Stimulated activated CD4-positive, alpha-beta T cell treated with anti-CD3 and anti-CD28 coated beads, TNF-alpha, amount 100 ng/mL, for 4 hours (primary cell): ENCODE measurements at places on chromosomes 2 and 18.

GRCh38 chr2:127662937-127663565 lies 12.3 kb downstream of the LIMS2 start:
- no peak for DNase-seq

DNA sequence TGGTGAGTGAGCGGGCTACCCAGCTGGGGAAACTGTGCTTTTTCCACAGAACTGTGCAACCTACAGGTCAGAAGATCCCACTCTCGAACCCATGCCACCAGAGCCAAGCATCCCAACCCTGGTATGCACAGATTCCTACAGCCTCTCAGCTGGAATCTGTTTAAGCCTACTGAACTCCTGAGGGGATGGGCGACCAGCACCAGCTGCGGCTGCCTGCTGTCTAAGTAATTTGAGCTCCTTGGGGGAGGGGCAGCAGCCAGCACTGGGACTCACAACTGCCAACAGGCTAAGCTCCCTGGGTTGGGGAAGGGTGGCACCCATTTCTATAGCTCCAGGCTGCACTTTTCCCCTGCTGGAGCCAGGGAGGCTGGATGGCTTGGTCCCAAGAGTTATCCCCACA lies 11.8 kb downstream of the CYP27C1 start:
- DNase-seq = no peak

DNA sequence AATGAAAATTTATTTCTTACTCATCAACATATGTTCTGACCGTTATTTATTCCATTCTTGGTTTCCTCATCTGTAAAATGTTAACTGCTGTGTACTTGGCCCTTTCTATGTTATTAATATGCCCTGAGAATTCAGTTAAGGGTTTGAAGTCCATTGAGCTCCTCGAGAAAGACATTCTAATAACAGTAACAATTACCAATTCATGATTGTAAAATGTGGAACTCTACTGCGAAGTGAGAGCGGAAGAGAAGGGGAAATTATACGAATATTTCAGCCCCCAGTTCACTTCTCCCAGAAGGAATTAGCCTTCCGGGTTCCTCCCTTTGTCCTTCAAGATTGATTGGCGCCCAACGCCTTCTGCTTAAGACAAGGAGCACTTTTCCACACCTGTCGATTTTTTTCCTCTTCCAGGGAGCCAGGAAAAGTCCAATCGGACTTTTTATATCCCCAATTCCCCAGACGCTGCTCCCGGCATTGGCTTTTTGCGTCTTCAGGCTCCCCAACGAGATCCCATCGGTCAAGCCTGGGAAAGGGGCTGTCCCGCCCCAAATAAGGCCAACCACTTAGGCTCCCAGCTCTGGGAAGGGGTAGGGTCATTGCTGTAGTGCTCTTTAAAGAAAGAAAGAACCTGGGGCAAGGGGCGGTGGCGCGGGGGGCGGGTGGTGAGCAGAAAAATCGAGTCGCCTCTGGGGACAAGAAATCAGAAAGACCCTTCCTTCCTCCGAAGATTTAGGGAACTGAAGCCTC lies 1.6 kb downstream of the DSC2 start:
- no peak for DNase-seq

DNA sequence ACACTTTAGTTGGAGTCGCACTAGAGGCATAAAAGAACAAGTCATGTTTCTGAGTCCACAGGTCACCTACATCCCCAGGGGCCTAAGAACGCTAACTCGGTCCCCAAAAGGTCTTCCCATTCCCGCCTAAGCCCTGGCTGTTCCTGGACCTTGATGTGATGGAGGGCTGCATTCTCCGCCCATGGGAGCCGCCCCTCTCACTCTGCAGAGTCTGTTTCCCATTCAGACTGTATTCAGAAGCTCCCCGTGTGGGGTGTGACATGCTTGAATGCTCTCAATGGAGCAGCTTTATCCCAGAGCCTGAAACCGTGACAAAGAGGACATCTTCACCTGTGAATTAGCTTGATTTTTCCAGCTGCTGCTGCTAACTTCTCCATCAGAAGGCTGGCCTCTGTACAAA lies 319.0 kb upstream of the KLHL29 start:
- no peak for DNase-seq

DNA sequence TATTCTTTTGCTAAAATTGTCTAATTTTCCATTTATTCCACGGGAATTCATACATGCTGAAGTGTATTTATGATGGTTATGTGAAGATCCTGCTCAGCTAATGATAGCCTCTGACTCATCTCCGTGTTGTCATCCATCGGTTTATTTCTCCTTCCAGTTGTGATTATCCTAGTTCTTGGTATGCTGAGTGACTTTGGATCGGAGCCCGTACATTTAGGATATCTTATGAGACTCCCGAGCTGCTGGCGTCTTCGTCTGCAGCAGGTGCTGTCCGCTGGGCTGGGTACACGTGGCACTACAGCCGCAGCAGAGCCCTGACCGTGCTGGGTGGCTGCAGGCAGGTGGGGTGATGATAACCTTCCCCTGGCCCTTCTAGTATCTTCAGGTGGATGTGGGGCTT lies 40.1 kb upstream of the GALR1 start:
- DNase-seq = no peak

DNA sequence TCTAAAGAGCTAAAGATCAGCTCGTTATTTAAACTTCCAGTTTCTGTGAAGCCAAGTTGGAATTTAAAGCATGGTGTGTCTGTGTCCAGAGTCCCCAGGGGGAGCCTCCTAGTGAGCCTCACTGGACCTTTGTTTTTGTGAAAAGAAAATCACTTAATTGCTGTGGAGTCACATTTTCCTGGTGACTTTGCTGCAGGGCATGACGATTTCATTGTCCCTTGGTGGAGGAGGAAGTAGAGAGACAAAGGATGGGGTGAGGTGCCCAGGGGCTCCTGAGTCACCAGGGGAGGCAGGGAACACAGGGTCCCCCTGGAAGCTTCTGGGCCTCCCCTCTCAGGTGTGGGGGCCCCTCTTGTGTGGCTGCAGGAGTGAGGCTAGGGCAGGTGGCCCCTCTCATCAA lies 19.7 kb downstream of the ATP6V1C2 start:
- DNase-seq = no peak

- DNase-seq = no peak
These were observed 680.9 kb downstream of the IRS1 start for GRCh38 chr2:226118471-226119429.

GRCh38 chr2:42186366-42186765 lies 17.2 kb downstream of the EML4 start:
- no peak for DNase-seq

GRCh38 chr2:11695576-11695975 lies 25.6 kb upstream of the NTSR2 start:
- DNase-seq = no peak

- no peak for DNase-seq
These were observed 63.9 kb downstream of the DGKD start for GRCh38 chr2:233418052-233418760.

DNA sequence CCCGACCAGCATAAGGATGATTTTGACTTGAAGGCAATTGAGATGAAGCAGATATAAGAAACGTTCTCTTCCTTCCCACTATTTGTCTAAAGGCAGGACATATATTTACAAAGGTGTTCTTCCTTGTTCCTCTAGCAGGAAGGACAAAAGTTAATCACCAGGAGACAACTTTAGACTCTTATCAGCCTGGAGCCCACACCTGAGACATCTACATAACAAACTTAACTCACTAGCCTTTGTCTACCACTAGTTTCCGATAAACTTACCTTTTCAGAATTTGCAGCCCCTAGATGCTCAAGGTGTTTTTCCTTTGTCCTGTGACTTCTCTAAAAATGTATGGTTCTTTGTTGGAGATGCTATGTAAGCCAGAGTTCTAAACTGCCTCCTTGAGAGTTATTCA lies 1047.8 kb upstream of the NXPH2 start:
- DNase-seq = no peak

GRCh38 chr2:212595036-212595654 lies 56.5 kb upstream of the ERBB4 start:
- DNase-seq = no peak

DNA sequence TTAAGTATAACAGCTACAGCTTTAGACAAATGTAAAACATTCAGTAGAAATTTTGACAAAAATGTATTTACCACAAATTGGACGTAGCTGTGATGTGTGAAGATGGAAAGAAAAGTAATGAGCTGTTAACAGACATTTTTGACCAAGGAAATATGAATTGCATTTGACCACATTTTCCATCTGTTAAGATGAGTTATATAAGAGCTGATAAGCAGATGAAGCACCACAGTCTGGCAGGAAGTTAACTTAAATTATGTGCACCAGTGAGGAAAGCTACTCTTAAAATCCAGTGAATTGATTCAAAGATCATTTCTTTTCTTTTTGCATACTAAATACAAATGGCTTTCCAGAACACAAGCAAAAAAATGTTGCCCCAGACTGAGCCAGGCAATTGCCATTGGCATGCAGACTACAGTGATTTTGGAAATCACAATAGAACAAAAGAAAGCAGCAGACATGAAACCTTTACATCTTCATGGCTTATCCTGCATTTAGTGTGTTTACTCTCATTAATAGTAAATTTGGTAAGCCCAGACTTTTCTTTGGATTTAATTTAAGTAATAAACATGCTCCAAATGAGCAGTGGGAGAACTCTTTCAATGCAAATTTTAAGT lies 493.7 kb downstream of the TMX3 start:
- no peak for DNase-seq

DNA sequence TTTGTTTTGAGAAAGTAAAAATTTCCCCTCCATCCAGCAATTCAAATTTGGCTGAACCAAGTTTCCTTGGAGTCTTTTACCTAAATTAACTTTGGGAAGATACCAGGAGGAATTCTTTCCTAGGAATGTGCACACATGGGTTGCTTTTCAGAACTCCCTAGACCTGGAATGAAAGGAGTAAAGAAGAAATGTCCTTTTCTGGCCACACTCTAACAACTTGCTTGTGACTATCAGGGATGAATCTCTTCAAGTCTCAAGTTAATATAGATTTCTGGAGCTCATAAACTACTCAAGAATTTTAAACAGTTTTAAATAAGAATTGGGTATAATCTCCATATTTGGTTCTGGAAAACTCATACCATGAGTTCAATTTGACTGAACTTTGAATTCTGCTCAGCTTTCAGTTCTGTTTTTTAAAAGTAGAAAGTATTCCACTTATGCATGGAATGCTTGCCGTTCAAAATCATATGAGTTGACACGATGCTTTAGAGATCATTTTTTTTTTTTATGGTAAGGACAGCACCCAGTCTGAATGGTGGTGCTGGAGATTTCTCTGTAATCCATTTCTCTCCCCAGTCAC lies 7.7 kb downstream of the RASGRP3 start:
- DNase-seq = no peak

- no peak for DNase-seq
These were observed 54.2 kb upstream of the ITGB6 start for GRCh38 chr2:160254189-160254762.

- no peak for DNase-seq
These were observed 25.3 kb upstream of the SERTAD2 start for GRCh38 chr2:64678771-64679590.

- DNase-seq = no peak
These were observed 47.0 kb downstream of the CYP27C1 start for GRCh38 chr2:127173057-127173456.

GRCh38 chr2:168293766-168294165 lies 46.4 kb upstream of the STK39 start:
- no peak for DNase-seq

GRCh38 chr2:102000813-102001766 lies 9.3 kb downstream of the IL1R2 start:
- no peak for DNase-seq

DNA sequence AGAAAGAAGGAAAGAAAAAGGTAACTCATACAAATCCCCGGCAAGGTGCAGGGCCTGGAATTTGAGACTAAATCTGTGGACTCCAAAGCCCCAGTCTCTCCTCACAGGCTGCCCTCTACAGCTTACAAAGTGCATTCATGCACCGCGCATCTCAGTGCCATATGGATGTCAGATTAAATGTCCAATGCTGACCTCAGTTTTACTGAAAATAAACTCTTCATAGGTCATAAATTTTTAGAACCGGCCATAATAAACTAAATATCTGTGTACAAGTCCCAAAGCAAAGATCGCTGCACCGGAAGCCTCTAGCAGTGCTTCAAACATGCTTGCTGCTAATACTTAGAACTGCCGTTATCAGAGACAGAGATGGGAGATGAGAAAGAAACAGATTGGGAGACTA lies 17.7 kb downstream of the ST6GAL2 start:
- no peak for DNase-seq

DNA sequence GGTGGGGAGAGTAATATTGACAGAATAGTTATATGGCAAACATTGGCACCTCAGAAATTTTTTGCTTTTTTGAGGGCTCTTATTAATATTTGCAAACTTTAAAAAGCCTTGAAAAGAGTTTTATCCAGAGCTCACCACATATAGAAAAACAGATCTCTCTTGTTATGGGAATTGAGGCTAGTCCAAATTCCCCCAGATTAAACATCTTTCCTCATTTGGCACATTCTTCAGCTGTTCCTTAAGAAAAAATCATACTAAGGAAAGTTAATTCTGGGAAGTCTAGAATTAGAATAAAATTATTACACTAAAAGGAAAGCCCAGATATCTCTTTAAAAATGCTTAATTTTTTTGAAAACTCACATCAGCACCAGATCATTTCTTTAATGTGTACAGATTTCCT lies 5.6 kb downstream of the TFPI start:
- DNase-seq = no peak

DNA sequence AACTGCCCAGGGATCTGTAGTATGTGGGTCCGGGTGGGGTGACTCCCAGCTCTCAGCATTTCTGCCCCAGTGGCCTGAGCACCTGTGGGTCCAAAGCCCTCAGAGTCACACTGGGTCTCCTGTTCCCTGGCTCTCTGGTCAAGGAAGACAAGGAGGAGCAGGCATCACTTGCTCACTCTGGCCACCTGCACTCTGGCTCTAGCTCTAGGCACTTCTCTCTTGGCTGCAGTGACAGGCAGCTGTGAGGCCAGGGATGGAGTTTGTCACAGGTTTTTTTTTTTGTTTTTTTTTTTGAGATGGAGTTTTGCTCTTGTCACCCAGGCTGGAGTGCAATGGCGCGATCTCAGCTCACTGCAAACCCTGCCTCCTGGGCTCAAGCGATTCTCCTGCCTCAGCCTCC lies 84.6 kb downstream of the HS1BP3 start:
- no peak for DNase-seq

DNA sequence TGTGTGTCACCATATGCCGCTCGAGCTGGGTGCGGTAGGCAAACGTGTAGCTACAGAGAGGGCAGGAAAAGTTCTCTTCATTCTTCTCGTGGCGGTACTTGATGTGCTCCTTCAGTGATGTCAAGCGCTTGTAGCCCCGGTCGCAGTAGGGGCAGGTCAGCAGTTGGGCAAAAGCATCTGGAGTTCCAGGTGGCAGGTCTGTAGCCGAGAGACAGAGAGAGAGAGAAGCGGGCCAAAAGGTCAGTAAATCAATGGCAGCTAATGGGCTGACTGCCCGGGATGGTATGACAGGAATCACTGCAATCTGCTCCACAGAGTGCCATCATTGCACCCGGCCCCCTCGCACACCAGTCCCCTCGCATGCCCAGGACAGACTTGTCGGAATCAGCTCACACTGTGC lies 116.0 kb downstream of the ZEB2 start:
- no peak for DNase-seq
